ENCODE measurements at places on chromosomes 2 and 18.

GRCh38 chr18:48624856-48625255 is 86.0 kb downstream of the CTIF start:
- no peak for DNase-seq

- DNase-seq: no peak
Observed at GRCh38 chr18:36534154-36534688, 236.7 kb downstream of the FHOD3 start.

DNA sequence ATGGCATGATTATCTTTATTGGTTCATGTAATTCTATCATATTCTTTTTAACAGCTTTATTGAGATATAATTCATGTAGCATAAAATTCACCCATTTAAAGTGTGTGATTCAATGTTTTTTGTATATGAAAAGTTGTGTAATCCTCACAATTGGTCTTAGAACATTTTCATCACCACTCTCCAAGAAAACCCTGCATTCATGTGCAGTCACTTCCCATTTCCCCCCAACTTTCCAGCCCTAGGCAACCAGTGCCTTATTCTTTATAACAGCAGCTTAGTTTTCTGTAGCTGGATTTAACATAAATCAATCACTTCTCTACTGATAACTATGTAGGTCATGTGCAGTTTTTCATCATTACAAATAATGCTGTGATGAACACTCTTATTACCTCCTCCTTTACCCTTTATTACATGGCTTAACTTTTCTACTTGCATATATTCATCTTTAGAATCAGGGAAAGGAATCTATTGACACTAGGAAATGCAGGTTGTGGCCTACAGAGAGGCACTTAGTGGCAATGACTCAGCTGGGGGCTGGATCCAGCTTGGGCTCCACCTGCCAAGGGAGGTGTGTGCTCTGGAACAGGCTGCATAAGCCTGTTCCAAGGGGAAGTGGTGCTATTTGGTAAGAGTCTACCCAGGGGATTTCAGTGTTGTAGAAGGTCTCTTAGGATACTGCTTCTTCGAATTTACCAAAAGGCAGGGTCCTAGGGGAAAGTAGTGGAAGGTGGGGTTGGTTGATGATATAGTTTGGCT is 89.1 kb downstream of the ETAA1 start:
- no peak for DNase-seq

DNA sequence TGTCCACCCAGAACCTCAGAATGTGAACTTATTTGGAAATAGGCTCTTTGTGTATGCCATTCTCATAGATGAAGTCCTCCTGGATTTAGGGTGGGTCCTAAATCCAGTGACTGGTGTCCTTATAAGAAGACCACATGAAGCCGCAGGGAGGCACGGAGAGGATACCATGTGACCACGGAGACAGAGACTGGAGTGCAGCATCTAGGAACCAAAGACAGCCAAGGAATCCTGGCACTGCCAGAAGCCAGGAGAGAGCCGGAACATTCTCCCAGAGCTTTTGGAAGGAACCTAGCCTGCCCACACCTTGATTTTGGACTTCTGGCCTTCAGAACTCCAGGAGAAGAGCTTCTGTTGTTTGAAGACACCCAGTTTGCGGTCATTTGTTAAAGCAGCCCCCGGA is 49.7 kb downstream of the ARL4C start:
- DNase-seq: no peak

- DNase-seq: no peak
Observed at GRCh38 chr2:75676464-75676863, 29.9 kb downstream of the MRPL19 start.

GRCh38 chr2:222526480-222527277 is 102.3 kb downstream of the SGPP2 start:
- no peak for DNase-seq

- no peak for DNase-seq
Observed at GRCh38 chr2:20580690-20581437, 70.0 kb downstream of the HS1BP3 start.

DNA sequence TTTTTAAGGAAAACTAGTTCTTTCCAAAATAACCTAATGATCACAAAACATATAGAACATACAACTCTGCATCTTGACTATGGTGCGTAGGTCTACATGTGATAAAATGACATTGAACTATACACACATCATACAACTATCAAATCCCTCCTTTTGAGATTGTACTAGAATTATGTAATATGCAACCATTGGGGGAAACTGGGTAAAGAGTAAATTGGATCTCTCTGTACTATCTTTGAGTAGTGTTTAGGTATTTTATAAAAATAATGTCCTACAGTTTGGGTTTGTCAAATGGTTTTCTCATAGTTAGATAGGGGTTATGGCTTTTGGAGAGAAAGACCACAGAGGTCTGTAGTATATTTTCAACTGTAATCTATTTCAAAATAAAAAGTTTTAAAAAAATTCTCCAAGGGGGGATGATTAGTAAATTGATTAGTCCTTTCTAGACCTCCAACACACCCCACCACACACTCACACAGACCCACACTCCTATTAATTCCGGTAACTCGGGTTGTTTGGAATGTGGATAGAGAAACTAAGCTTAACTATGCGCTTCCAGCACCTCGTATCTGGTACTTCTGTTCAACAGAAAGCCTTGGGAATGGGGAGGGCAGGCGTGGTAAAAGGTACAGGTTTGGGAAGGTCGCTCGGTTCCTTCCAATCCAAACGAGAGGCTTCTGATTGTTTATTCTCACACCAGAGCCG is 695 bp upstream of the BIRC6 start:
- no peak for DNase-seq

GRCh38 chr2:69012310-69013141 is 453 bp upstream of the ANTXR1 start:
- DNase-seq: peak; percentile 58

Measured in activated CD4-positive, alpha-beta T cell treated with anti-CD3 and anti-CD28 coated beads, Interleukin-2, amount 50 U/mL, for 48 hours (primary cell).